ENCODE measurements at places on chromosomes 12 and 14. TPM values are rescaled to one million over a fixed set of nuclear protein-coding genes. Genes with fewer than 3 reads are reported as not detected.

The OAS2 gene
- 0.22 TPM for total RNA-seq

The DIO2 gene
- total RNA-seq, result 0.58 TPM

DNA sequence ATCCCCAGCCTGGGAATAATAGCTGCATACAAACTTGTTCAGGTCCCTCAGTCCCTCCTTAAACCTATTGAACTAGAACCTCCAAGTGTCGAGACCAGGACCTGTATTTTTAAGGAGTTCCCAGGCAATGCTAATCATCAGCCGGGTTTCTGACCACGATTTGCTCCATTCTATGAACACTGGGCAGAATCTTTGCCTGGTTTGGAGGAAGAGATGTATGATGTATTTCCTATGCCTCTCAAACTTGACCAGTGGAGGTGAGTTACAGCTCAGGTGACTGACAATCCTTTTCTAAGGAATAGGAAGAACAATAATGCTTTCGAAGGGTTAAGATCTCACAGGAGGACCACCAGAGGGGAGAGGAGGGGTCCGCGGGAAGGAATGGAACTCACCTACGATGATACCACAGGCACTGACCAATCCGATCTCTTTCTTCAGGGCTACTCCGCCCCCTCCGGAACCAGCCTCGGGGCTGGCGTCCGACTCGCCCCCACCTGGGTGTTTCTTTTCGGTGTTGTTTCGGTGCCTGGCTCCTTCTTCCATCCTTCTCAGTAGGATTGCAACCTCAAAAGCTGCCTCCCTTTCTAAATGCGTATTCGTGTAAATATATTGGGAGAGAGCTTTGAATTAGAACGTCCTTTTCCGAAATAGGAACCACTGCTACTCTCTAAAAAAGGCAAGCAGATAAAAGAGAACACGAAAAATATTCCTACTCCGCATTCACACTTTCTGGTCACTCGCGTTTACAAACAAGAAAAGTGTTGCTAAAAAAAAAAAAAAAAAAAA, 895 bp downstream of the SLC7A8 start:
- DNase-seq, result peak; percentile 58

GRCh38 chr12:53118751-53119300, 15.5 kb downstream of the SOAT2 start:
- DNase-seq, result no peak

DNA sequence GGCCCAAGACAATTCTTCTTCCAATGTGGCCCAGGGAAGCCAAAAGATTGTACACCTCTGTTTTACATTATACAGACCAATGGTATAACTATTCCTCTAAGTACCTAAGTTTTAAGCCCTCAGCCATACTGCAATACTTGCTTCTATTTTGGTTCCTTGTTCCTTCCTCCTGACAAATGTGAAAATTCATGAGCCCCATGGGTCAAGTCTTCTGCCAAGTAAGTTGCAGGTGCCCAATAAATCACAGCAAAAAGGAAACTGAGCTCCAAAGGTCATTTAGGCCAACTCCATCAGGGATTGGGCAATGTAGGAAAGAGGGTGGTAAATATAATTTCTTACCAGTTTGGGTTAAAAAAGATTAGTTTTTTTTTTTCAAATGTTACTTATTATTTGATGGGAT, 57.7 kb upstream of the NPFF start:
- no peak for DNase-seq

GRCh38 chr14:69999261-69999674, 120.1 kb downstream of the SMOC1 start:
- no peak for DNase-seq

DNA sequence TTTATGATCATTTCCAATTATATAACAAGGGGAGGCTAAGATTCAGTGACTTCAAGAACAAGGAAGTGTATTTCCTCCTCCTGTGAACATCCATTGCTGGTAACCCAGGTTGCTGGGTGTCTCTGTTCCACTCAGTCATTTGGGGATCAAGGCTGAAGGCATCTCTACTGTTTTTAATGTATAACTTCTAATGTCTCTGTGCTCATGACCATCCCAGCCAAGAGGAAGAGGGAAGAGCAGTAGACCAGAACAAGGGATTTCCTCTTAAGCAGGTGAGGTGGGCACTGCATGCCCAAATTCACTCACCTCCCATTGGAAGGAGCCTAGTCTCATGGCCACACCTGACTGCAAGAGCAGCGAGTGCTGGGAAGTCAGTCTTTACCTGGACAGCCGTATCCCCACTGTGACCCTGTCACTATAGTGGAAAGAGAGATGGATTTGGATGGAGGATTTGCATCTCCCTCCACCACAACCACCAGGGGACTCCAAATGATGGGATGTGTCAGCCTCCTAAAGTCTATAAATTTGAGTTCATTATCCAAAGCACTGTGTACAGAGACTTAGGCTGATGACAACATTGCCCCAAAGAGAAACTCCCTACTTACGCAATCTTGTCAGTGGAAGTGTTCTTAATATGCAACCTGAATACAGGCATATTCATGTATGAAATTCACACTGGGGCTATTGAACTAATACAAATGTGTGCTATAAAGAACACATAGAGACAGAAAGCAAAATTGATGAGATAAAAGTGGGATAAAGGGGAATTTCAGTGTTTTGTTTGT, 368.7 kb downstream of the TMEM132D start:
- no peak for DNase-seq

- no peak for DNase-seq
These were observed 65.5 kb downstream of the SVOP start for GRCh38 chr12:108955225-108955835.

- DNase-seq, result no peak
These were observed 52.7 kb upstream of the NR2C1 start for GRCh38 chr12:95126076-95126475.

DNA sequence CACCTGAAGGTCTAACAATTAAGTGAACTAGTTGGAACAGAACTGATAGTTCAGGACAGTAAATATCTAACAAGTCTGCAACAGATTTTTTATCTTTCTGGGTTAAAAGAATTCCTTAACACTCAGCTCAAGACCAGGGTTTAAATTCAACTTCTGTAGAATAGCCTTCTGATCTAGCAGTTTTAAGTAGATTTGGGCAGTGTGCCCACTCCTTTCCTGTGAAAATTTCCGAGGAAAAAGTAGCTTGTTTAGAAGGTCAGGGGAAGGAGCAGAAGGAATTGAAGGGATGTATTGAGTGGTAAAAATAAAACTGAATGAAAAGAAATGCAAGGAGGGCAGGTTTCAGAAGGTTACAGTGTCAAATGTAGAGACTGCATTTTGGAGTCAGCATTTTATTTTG, 45.8 kb downstream of the ATL1 start:
- DNase-seq, result no peak

The BCL11B gene
- total RNA-seq, result 11.8 TPM

Data from mesothelial cell of epicardium (in vitro differentiated cells).